NCI-H1417 treated with DMSO at 0.1 percent for 48 hours (cell line): ENCODE measurements at places on chromosomes 16 and 17.

DNA sequence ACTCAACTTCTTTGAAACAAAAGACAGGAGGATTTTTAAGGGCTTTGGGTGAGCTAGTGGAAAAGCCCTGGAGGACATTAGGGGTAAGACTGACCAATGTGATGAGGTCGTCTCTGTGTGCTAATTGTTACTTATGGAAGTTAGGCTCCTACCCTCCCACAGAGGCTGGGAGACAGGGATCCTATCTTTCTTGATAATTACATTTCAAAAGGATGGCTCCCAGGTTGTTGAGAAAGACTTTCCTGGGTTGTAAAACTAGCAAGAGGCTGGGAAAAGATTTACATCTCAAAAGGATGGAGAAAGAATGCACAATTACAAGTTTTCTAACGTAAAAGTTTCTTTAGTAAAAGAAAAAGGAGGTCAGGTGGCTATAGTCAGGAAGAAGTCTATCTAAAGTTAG is 605.8 kb upstream of the GOT2 start:
- DNase-seq: no peak

DNA sequence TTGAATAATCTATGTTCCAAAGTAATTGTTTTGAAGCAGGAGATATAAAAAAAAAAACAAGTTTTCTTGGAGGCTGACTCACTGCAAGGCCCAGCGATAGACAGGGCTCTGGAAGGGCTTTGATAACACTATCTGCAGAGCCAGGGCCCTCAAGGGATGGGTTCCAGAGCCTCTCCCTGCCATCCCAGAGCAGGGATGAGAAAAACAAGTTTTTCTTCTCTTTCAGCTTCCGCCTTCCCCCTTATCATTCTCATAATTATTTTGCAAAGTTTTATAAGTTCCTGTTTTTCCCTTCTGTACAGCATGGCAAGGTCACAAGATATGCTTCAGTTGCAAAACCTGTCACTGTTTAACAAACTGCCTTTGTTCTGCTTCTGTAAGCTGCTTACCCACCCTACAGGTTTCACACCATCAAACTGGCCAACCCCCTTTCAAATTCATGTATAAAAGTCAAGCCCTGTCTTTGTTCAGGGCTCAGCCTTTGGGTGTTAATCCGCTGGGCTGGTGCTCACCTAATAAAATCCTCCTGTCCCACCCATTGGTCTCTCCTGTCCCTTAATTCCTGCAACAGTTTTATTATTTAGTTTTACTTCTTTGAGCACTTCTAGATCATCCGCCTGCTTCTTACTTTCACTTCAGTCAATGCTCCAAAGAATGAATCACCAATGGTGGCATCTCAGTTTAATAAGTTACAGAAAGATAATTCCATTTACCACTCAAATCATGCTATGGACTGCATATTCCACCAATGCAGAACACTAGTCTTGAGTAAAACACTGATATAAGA is 5.6 kb upstream of the THUMPD1 start:
- DNase-seq: no peak

DNA sequence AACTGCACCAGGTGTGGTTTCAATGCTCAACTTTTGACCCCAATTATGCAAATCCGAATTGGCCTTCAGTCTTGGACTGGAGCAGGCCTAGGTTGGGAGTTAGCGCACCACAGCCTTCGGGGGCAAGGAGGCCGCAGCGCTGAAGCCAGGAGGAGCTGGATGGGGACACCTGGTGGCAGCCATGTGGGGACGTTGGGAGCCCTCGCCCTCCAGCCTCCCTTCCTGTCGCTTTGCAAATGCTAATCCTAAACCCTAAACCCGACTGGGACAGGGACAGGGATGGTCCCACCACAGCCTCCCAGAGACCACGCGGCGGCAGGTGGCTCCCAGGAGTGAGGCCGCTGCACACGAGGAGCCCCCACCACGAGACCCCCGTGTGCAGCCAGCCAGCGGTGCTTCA is 58.7 kb downstream of the KLHDC4 start:
- no peak for DNase-seq

- DNase-seq: no peak
These were observed 46.1 kb upstream of the NLRP1 start for GRCh38 chr17:5630434-5630833.

GRCh38 chr16:71540-72401 is 660 bp downstream of the RHBDF1 start:
- DNase-seq: no peak
